Amygdala (tissue), 56 donors: ENCODE measurements at places on chromosomes 1 and 21.

DNA sequence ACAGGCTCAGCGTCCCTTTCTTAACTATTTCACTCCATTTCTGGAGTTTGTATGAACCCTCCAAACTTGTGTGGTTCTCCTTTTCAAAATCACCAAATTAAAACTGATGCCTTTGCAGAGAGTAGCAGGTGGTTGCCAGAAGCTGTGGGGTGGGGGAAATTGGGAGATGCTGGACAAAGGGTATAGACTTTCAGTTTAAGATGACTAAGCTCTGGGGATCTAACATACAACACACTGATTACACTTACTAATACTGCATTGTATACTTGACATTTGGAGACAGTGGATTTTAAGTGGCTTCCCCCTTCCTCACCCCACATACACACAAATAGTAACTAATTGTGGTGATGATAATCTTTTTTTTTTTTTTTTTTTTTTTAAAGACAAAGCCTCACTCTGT is 11.1 kb upstream of the SCYL3 start:
- no peak for DNase-seq

DNA sequence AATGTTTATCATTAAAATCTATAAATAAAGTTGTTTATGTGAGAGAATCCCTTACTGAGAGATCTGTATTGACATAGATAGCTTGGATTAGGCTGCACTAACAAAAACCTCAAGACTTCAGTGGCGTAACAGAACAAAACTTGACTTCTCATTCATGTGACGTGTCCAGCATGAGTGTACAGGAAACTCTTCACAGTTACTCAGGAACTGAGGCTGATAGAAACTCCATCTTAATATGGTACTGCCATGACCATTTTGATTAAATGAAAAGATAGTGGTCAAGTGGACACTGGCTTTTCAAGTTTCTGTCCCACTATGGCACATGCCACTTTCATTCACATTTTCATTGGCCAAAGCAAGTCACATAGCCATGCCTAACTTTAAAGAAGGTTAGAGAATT is 3.7 kb downstream of the ST3GAL3 start:
- no peak for DNase-seq

GRCh38 chr1:110519125-110519810 is at the start of gene KCNA10:
KCNA10 (minus strand) TSS chr1:110519175; CDS start chr1:110518787, 388 bp downstream.
- DNase-seq = no peak

GRCh38 chr1:157829210-157829609 is 9.3 kb upstream of the FCRL1 start:
- DNase-seq = no peak

DNA sequence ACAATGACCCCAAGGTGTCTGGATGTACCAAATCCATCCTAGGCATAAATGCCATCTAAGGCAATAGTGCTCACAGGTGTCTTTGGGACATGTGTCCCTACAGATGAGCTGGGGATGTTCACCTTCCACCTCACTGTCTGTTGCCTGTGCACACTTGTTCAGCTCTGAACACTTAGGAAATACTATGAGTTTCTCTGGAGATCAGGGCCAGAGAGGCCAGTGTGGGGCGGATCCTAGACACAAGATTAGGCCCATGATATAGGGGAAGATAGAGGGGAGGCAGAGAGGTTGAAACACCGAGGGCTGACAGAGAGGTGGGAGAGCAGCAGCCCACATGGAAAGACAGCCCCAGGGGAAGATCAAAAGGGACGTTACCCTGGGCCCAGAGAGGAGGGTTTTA is 25.6 kb downstream of the C1orf116 start:
- DNase-seq = no peak

DNA sequence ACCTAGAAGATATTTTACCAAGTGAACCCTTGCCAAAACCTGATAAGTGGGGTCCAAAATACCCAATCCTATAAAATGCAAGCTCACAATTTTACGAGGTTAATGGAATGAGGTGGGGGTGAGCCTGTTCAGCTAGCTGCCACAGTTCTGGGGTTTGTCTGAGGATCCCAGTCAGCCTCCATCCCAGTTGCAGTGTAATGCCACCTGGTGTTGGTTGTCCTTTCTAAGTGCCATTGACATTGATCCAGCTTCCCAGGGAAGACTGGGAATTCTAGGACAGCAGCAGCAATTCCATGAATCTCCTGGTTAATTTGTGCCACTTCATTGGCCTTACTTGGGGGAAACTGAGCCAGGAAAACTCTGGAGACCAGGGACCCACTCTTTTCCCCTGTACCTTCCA is 298.3 kb downstream of the RWDD3 start:
- DNase-seq = no peak

DNA sequence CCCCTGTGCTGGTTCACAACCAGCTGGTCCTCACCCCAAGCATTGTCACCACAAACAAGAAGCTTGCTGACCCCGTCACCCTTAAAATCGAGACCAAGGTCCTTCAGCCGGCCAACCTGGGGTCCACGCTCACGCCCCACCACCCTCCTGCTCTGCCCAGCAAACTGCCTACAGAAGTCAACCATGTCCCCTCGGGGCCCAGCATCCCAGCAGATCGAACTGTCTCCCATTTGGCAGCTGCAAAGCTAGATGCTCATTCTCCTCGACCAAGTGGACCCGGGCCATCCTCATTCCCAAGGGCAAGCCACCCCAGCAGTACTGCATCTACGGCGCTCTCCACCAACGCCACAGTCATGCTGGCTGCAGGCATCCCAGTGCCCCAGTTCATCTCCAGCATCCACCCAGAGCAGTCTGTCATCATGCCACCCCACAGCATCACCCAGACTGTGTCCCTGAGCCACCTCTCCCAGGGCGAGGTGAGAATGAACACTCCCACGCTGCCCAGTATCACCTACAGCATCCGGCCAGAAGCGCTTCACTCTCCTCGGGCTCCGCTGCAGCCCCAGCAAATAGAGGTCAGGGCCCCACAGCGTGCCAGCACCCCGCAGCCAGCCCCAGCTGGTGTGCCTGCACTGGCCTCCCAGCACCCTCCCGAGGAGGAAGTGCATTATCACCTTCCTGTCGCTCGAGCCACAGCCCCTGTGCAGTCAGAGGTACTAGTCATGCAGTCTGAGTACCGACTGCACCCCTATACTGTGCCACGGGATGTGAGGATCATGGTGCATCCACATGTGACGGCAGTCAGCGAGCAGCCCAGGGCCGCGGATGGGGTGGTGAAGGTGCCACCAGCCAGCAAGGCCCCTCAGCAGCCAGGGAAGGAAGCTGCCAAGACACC is 40.6 kb downstream of the ZBTB17 start:
- no peak for DNase-seq

DNA sequence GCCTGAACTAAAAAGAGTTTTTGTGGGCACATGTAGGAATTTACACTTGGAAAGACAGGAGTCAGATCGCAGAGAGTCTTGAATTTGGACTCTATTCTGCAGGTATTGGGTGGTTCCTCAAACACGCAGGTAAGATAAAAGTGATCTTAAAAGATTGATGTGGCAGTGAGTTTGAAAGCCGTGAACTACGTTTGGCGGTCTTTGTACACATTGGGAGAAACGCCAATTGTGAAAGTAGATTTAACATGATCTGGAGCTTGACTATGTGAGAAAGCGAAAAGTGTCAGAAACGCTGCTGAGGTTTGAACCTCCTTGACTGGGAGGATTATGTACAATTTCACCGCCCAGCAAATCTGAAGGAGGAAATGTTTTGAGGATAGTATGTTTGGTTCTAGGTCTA is 1.5 kb upstream of the PPP2R5A start:
- no peak for DNase-seq

GRCh38 chr21:33441489-33442477 is 38.0 kb downstream of the TMEM50B start:
- no peak for DNase-seq

DNA sequence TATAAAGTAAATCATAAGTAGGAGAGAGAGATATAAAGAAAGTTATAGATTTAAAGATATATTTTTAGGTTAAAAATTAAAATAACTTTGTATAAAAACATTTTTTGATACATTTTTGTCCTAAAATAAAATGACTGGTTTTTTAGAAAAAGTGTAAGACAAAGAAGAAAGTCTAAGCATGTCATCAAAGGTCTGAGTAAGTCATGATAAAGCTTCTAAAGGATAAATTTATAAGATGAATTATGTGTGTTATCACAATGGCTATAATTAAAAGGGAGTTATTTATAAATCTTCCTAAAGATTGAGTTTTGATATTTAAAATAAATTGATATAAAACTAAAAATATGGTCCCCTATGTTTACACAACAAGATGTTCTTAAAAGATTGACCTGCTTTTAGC is 370.9 kb downstream of the PTPRU start:
- no peak for DNase-seq

- DNase-seq = no peak
These were observed 31.0 kb downstream of the NCAM2 start for GRCh38 chr21:21029164-21029563.

- no peak for DNase-seq
These were observed 25.1 kb downstream of the POFUT2 start for GRCh38 chr21:45262616-45263015.

GRCh38 chr1:111987502-111987901 is 2.0 kb downstream of the KCND3 start:
- DNase-seq = no peak
